ENCODE measurements at places on chromosomes 1 and 21. TPM values are rescaled to one million over a fixed set of nuclear protein-coding genes. Genes with fewer than 3 reads are reported as not detected.

ADAMTS1 gene
- 59.3 TPM for total RNA-seq

FCRL6 gene
- 2.3 TPM for total RNA-seq

- no peak for DNase-seq
- H3K4me3 ChIP-seq, result no peak overlapping the region
- H3K36me3 ChIP-seq, result no peaks in the 10 kb centered on the region
- H3K27me3 ChIP-seq, result no peaks in the 10 kb centered on the region
- H3K27ac ChIP-seq, result no peak overlapping the region
Observed at GRCh38 chr1:110638058-110638457, 31.9 kb upstream of the KCNA2 start.

DNA sequence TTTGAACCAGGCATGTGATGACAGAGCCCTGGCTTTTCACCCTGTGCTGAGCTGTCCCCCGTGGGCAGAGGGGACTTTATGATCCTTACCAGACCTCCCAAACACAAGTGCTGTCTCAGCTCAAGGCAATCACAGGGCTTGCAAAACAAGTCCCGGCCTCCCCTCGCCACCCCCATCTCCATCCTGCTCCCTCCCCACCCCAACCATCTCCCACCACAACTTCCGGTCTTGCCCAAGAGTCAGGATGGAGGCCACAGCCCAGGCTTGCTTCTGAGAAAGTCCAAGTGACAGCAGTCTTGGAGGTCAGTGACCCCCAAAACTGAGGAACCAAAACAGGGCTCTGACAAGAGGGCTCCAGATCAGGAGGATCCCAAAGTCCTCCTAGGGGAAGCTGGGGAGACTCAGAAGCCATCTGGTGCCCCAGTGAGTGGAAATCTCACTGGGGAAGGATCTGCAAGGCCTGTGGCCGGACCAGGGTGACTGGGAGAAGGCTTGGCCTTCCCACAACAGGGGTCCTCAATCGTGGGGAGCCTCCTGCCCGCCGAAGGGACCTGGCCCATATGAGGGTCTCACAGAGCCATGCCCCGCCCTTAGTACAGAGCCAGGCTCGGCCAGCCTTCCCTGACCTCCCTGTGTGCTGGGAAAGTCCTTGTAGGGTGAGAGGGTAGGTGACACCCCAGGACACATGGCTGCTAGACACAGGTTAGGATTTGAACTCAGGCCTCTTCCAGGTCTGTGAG is 4.5 kb upstream of the SDC3 start:
- H3K36me3 ChIP-seq, result no peaks in the 10 kb centered on the region
- H3K4me1 ChIP-seq, result peaks cover 32% of the 10 kb centered on the region
- DNase-seq, result peak; percentile 67

RGS13 gene
- 5.0 TPM for total RNA-seq

GRCh38 chr1:208731981-208732821 is 488.0 kb upstream of the PLXNA2 start:
- H3K4me1 ChIP-seq, result no peaks in the 10 kb centered on the region
- no peak overlapping the region for H3K27ac ChIP-seq
- H3K4me3 ChIP-seq, result peak overlapping the region; percentile 28
- H3K27me3 ChIP-seq, result no peaks in the 10 kb centered on the region

UBL4B gene
- not detected for total RNA-seq

VWA5B1 gene
- total RNA-seq, result 0.30 TPM

CHD5 gene
- 0.56 TPM for total RNA-seq

DNA sequence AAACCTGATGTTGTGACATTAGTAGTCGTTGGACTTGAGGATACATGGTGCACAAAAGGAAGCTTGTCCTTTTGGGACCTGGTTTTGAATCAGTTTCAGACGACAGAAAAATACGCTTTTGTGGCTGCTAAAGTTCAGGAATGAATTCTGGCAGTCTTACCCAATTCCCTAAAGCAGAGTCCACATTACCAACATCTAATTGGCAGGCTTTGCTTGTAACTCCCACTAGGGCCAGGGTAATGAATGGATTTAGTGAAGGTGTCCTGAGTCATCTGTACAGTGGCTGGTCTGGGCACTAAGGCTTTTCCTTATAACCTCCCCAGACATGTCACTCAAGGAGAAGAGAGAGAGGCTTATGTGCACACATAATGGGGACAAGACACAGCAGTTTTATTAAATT is 66.2 kb upstream of the RNPC3 start:
- H3K36me3 ChIP-seq, result no peaks in the 10 kb centered on the region
- no peak overlapping the region for H3K27ac ChIP-seq
- DNase-seq, result no peak
- no peaks in the 10 kb centered on the region for H3K27me3 ChIP-seq

- no peak for DNase-seq
- peak overlapping the region; percentile 4 for H3K27ac ChIP-seq
- H3K36me3 ChIP-seq, result no peaks in the 10 kb centered on the region
- no peaks in the 10 kb centered on the region for H3K27me3 ChIP-seq
- H3K4me1 ChIP-seq, result peaks cover 14% of the 10 kb centered on the region
- no peak overlapping the region for H3K4me3 ChIP-seq
Observed at GRCh38 chr1:58919959-58920321, 136.1 kb upstream of the JUN start.

- H3K27me3 ChIP-seq, result no peaks in the 10 kb centered on the region
- no peaks in the 10 kb centered on the region for H3K4me1 ChIP-seq
- no peak overlapping the region for H3K27ac ChIP-seq
- DNase-seq, result no peak
- H3K36me3 ChIP-seq, result no peaks in the 10 kb centered on the region
Observed at GRCh38 chr1:101902199-101902598, 94.5 kb downstream of the OLFM3 start.

GRCh38 chr1:183467687-183468086 is 4.6 kb upstream of the SMG7 start:
- H3K27ac ChIP-seq, result no peak overlapping the region
- H3K36me3 ChIP-seq, result no peaks in the 10 kb centered on the region
- DNase-seq, result no peak

DNA sequence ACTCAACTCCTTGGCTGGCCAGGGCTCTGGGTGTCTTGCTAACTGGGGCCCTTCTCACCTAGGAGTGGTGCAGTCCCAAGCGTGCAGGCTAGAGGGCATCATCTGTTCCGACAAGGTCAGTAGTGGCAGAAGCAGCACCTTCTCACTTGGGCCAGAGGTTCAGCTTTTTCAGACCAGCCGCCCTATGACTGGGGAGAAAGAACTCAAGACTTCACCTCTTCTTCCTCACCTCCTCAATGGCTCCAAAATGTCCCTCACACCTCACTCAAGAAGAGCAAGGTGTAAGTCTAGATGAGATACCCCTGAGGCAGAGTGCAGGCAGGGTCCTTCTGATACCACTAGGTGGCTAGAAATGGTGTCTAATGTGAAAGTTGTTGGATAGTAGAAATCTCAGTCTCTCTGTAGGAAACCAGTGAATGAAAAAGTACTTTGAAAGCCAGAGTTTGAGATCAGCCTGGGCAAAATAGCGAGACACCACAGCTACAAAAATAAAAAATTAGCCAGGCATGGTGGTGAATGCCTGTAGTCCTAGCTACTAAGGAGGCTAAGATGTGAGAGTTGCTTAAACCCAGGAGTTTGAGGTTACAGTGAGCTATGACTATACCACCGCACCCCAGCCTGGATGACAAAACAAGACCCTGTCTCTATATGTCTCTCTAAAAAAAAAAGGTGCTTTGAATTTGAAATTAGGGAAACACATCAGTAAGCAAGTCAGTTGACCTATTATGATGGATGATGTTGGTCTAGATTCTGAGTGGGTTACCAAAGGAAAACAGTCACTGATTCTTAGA is 8.6 kb upstream of the IL20 start:
- H3K27me3 ChIP-seq, result no peaks in the 10 kb centered on the region
- no peak overlapping the region for H3K4me3 ChIP-seq
- no peaks in the 10 kb centered on the region for H3K4me1 ChIP-seq
- no peak for DNase-seq

- no peak overlapping the region for H3K4me3 ChIP-seq
- peaks cover 11% of the 10 kb centered on the region for H3K4me1 ChIP-seq
- H3K36me3 ChIP-seq, result no peaks in the 10 kb centered on the region
- H3K27ac ChIP-seq, result no peak overlapping the region
- peaks cover 3% of the 10 kb centered on the region for H3K27me3 ChIP-seq
Observed at GRCh38 chr1:1941868-1942752, 23.0 kb upstream of the TMEM52 start.

DNA sequence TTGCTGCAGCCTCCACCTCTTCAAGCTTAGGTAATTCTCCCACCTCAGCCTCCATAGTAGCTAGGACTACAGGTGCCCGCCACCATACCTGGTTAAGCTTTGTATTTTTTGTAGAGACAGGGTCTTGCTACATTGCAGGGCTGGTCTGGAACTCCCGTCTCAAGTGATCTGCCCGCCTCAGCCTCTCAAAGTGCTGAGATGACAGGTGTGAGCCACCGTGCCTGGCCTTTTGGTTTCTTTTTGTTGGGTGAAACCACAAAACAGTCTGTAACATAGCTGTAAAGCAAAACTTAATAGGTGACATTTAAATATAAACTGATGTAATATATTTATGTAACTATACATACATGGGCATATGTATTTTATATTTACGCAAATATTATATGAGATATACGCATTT is 3.1 kb upstream of the DNAJC11 start:
- no peak overlapping the region for H3K27ac ChIP-seq
- no peak for DNase-seq
- H3K4me1 ChIP-seq, result peaks cover 15% of the 10 kb centered on the region
- no peaks in the 10 kb centered on the region for H3K36me3 ChIP-seq
- H3K27me3 ChIP-seq, result no peaks in the 10 kb centered on the region

TEDDM1 gene
- total RNA-seq, result not detected

- no peaks in the 10 kb centered on the region for H3K36me3 ChIP-seq
- no peak for DNase-seq
- H3K27ac ChIP-seq, result no peak overlapping the region
- H3K4me1 ChIP-seq, result no peaks in the 10 kb centered on the region
Observed at GRCh38 chr21:40845441-40845995, 1.4 kb downstream of the DSCAM start.

GRCh38 chr1:112444269-112444668 is 48.3 kb downstream of the CTTNBP2NL start:
- H3K36me3 ChIP-seq, result no peaks in the 10 kb centered on the region
- H3K4me3 ChIP-seq, result no peak overlapping the region
- H3K4me1 ChIP-seq, result peaks cover 54% of the 10 kb centered on the region
- no peak for DNase-seq

DNAH14 gene
- total RNA-seq, result 14.4 TPM

GRCh38 chr1:183293241-183293640 is 107.2 kb downstream of the LAMC2 start:
- no peak overlapping the region for H3K27ac ChIP-seq

IFI44 gene
- total RNA-seq, result 80.5 TPM

- H3K27ac ChIP-seq, result no peak overlapping the region
- H3K4me3 ChIP-seq, result no peak overlapping the region
- H3K27me3 ChIP-seq, result no peaks in the 10 kb centered on the region
- no peak for DNase-seq
- H3K4me1 ChIP-seq, result no peaks in the 10 kb centered on the region
- no peaks in the 10 kb centered on the region for H3K36me3 ChIP-seq
Observed at GRCh38 chr1:66156144-66156543, 363.4 kb downstream of the PDE4B start.

- no peak overlapping the region for H3K4me3 ChIP-seq
- no peaks in the 10 kb centered on the region for H3K27me3 ChIP-seq
- DNase-seq, result no peak
Observed at GRCh38 chr1:116692879-116693278, 25.3 kb upstream of the IGSF3 start.

GRCh38 chr1:241299347-241299746 is 57.7 kb downstream of the RGS7 start:
- no peaks in the 10 kb centered on the region for H3K36me3 ChIP-seq
- DNase-seq, result no peak
- H3K27me3 ChIP-seq, result no peaks in the 10 kb centered on the region
- no peaks in the 10 kb centered on the region for H3K4me1 ChIP-seq

DNA sequence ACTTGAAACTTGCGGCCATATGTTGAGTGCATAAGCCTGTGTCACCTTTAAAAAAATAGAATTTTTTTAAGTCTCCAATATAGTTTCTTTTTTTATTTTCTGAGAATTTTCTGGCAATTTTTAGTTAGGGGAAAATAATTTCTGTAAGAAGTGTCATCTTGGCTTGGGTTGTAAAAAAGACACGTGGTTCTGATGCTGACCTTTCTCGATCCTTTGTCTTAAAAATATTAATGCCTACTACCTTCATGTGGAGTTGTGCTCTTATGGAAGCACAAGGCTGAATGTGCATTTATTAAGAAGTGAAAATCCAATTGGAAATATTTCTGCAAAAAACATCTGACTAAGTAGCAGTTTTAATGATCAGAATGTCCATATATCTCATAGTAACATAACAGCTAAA is 3.5 kb downstream of the ELAVL4 start:
- no peak overlapping the region for H3K27ac ChIP-seq
- DNase-seq, result no peak
- no peaks in the 10 kb centered on the region for H3K4me1 ChIP-seq

NUDT17 gene
- 2.5 TPM for total RNA-seq

DNA sequence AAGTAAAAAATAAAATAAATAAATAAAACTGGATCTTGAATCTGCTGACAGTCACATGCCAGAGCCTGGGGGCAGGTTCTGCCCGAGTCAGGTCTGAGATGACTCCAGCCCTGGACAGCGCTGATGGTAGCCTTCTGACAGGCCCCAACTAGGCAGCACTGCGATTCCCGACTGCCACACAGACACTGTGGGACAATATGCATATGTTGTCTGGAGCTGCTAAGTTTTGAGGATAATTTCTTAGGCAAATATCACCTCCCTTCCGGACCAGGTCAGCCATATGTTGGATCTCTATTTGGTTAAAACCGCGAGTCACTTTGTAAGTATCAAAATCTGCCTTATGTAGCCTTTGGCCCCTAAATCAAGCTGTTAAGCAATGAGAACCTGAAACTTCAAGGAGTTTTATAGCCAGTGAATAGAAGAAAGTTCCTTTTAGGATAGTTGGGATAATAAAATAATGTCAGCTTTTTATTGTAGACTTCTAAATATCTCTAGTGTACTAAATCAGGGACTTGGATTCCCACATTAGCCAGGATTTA is 20.8 kb upstream of the TRIM17 start:
- H3K27ac ChIP-seq, result no peak overlapping the region
- H3K4me3 ChIP-seq, result no peak overlapping the region
- DNase-seq, result no peak
- no peaks in the 10 kb centered on the region for H3K36me3 ChIP-seq
- peaks cover 51% of the 10 kb centered on the region for H3K27me3 ChIP-seq

ARHGEF16 gene
- total RNA-seq, result 10.6 TPM

- peaks cover 22% of the 10 kb centered on the region for H3K4me1 ChIP-seq
- no peak for DNase-seq
- H3K27me3 ChIP-seq, result no peaks in the 10 kb centered on the region
- peak overlapping the region; percentile 18 for H3K27ac ChIP-seq
Observed at GRCh38 chr1:230824919-230825721, 43.2 kb downstream of the C1orf198 start.

CATSPERE gene
- total RNA-seq, result 1.7 TPM

DNA sequence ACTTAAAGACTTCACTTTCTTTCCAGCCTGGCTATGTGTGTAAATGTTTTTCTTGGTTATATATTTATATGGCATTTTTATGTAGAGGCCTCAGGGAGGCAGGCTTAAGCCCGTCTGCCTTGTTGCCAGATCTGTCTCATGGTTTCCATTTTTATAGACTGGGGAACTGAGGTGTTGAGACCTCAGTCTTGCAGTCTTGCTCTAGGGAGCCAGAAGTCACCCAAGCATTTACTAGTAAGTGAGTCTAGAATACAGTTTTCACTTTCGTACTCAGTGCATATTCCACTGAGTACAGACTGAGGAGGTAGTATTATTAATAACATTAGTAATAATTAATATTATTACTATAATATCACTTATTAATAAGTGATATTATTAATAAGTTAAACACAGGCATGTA is 161.4 kb downstream of the UCK2 start:
- H3K36me3 ChIP-seq, result no peaks in the 10 kb centered on the region
- no peak for DNase-seq
- no peak overlapping the region for H3K27ac ChIP-seq
- H3K27me3 ChIP-seq, result no peaks in the 10 kb centered on the region
- H3K4me1 ChIP-seq, result no peaks in the 10 kb centered on the region
- H3K4me3 ChIP-seq, result no peak overlapping the region

All from lower lobe of right lung (tissue), 2 donors.